Activated CD4-positive, alpha-beta T cell treated with anti-CD3 and anti-CD28 coated beads for 48 hours (primary cell): ENCODE measurements at places on chromosomes 2 and 18.

DNA sequence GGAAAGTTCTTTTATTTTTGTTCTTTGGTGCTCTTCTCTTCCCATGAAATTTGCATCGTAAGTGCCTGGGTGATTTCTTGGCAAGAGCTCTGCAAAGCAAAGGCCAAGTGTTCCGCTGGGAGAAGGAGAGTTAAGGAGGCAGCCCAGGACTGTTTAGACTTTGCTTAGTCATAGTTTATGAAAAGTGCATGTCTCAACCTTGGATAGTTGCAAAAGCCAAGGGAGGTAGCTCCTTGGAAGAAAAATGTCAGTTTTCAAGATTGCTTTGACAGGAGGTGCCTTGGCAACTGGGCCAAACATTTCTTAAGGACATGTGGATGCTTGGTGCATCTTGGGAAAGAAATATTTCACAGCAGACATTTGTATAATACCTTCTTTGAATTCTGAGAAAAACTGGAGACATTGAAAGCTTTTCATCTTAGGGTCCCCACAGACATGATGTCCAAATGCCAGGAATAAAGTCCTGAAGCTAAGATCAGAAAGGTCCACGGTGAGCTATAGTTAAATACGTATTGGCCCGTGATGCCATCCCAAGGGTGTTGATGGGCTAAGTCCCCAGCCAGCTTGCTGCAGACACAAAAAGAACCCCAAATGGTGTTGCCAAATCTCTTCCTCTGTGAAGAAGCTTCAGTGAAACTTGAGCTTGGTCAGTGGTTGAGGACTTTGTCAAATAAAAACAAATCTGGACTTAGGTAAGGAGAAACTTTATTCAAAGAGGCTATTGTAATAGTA is 96.3 kb upstream of the THUMPD2 start:
- DNase-seq, result no peak

GRCh38 chr2:37644191-37644590 is 27.3 kb downstream of the CDC42EP3 start:
- no peak for DNase-seq

DNA sequence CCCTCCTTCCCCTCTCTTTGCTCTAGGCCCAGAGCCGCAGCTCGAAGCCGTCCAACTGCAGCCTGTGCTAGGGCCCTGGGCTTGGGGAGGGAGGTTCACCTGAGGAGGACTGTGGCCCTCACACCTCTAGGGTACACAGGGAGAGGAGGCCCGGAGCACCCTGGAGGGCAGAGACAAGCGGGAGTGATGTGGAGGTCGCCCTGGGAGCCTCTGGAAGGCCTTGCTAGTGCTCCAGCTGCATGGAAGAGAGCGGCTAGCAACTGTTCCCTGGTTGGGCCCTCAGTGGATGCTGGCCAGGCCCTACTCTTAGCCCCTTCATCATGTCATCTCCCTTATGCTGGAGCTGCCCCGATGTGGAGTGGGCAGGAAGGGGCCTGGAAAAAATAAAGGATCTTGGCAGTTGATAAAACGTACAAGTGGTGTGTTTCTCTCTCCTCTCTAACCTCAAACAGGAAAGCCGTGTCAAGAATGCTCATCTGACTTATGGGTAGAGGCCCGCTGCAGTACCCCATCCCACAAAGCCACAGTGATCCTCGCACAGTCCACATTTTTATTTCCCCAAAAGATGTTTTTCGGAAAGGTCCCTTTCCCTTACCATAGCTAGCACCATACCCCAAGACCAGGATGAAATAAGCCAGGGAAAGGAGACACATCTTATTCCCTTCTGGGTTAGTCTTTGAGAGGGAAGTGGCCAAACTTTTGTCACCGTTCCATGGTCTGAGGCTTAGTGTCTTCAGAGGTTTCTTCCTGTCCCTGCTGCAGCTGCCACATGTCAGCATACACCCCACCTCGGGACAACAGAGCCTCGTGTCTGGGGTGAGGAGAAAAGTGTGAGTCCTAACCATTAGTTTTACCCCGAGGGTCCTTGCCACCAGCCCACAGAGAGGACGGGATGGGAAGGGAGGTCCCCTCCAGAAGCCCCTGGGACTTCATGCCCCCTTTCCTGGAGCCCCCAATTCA is 2.9 kb downstream of the ZFAND2B start:
- DNase-seq, result no peak

DNA sequence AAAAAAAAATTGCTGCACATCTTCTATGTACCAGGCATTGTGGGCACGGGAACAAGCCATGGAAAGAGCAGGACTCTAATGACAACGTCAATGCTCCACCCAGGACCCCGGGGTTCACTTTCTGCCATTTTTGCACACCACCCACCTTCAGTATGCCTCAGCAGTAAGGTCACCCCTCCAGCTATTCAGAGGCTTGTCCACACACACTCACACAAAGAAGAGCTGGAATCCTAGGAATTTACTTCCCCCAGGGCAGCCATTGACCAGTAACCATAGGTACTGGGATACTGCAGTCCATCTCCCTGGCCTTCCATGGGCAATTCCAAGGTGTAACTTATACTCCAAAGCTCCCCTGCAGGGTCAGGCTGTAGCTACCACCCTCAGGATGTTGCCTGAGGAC is 170.8 kb downstream of the SUCLG1 start:
- no peak for DNase-seq

DNA sequence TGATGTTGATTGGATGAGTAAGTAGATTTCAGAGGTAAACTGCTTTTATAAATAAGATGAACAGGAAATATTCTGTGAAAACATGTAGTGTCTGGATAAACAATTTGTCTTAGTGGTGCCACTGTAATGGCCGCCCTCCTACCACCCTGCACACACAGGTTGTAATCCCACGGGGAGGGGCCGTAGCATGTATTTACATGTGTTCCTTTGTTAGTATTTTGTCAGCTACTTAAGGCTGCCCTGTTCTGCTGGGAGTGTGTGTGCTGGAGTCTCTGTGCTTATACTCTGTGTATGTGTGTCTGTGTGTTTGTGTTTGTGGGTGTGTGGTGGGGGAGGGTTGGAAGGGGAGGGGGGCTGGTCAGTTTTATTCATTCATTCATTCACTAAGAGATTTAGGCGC is 5.1 kb downstream of the TSHZ1 start:
- DNase-seq, result no peak

GRCh38 chr2:118244686-118245085 is 156.4 kb downstream of the INSIG2 start:
- DNase-seq, result no peak
